Stimulated activated CD4-positive, alpha-beta T cell treated with anti-CD3 and anti-CD28 coated beads, Interleukin-15, amount 100 ng/mL, for 1 hour (primary cell): ENCODE measurements at places on chromosomes 6 and 20.

DNA sequence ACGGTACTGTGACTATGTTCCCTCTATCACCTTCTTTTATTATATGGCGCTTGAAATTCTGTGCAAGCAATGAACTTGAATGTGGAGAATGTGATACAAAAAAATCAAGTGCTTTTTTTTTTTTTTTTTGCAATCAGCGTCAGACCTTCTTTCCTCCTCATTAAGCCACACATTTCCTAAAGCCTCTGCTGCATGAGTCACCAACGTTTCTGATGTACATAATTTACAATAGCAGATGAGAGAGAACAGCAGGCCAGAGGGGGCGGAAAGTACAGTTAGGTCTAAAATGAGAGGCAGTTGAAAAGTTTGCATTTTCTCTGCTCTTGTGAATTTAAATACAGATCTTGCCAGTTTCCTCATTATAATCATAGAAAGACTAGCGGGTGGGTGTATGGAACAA lies 114.6 kb upstream of the RIPOR2 start:
- DNase-seq, result peak; percentile 17

GRCh38 chr20:57693670-57694329 lies 16.0 kb downstream of the PMEPA1 start:
- DNase-seq, result no peak

DNA sequence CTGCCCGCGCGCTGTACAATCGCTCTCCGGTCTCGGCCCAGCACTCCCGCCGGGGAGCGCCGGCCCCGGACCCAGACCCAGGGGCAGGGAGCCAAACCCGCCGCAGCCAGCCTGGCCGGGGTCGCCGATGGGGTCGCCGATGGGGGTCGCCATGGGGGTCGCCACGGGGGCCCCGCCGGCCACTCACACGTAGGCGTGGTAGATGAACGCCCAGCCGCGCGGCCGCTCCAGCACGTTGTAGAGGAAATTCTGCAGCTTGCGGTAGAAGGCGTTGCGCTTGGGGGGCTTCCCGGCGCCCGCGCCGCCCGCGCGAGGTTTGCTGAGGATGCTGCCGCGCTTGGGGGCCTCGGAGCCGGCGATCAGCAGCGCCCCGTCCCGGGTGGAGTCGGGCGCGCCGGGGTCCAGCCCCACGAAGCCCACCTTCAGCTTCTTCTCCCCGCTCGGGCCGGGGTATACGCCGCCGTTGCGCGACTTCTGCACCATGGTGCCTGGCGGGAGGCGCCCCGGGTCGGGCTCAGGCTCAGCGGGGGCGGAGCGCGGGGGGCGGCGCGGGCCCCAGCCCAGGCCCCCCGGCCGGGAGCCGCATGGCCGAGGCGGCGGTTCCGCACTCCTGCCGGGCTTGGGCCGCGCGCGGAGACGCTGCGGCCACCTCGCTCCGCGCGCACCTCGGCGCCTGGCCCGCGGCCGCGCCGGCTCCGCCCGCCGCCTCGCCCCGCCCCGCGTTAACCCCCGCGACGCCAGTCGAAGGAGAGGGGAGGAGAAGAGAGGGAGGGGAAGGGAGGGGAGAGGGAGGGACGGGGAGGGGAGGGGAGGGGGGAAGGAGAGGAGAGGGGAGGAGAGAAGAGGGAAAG lies at the start of gene KCNQ2:
Gene KCNQ2 (minus strand): TSS at position 675 of the 851 bp plus-strand sequence. CDS start 192 bp downstream, at position 483.
- no peak for DNase-seq

DNA sequence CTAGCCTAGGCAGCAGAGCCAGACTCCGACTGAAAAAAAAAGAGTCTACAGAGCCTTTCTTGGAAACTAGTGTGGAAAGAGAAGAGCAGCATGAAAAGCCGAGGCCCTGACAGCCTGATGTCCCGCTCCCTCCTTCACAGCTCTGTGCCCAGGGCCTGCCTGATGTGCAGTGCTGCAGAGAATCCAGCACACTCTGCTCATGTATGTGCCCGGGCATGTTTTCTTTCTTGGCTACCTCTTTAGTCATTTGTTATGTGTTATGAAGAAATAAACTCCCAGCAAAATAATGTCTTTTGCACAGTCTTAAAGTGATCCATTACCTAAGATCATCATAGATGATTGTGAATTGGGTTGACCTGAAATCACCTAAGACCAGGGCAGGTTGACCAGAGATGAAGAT lies 78.1 kb upstream of the EZR start:
- no peak for DNase-seq

DNA sequence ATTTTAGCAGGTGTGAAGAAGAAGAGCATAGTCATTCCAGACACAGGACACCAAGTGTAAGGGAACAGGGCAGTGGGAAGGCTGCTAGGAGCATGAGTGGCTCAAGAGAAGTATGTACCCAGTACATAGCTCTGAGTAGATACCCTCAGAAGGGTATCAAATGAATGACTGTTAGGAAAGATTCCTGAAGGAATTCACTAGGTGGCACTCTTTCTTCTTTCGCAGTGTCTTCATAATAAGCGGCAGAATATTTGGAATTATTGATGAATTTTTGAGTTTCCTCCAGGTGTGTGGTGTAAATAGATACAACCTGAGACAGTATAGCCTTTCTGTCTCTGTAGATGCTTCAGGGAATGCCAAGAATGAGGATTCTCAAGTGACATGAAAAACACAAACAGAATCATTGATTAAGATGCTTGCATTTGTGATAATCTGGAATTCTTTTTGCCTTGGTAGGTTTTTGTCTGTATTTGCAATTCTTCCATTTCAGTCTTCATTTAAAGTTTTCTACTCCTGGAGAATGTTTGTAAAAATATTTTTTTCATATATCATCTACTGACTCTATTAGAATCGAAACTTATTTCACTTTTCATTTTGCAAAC lies 264.3 kb upstream of the RIMS1 start:
- no peak for DNase-seq

DNA sequence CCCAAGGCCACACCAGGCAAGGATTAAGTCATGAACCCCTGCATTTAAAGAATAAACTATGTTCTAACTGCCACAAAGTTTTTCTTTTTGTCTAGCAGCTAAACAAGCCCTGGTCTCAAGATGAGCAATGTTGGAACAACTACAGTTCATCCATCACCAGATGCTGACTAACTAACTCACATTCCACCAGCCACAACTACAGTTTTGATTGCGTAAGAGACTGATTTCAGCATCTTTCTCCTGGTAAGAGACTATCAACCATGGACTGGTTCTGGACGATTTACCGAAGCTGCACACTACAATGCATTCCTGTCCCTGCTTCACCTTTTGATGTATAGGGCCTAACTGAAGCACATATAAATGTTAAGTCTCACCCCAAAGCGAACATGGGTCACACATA lies 43.0 kb downstream of the F13A1 start:
- DNase-seq, result no peak
